ENCODE measurements at places on chromosomes 5 and 9. TPM values are rescaled to one million over a fixed set of nuclear protein-coding genes. Genes with fewer than 3 reads are reported as not detected.

Gene KCNV2
- polyA plus RNA-seq, result 0.11 TPM

Gene FREM1
- not detected for polyA plus RNA-seq

Gene CD274
- polyA plus RNA-seq, result 15.6 TPM

Gene C5orf58
- 0.13 TPM for polyA plus RNA-seq

DNA sequence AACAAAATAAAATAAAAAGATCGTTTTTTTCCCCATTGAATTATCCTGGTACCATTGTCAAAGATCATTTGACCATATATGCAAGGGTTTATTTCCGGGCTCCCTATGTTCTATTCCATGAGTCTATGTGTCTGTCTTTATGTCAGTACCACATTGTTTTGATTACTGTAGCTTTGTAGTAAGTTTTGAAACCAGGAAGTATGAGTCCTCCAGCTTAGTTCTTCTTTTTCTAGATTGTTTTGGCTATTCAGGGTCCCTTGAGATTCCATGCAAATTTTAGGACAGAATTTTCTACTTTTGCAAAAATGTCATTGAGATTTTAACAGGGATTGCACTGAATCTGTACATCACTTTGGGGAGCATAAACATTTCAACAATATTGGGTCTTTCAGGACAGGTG, 18.7 kb upstream of the EEIG1 start:
- no peak for DNase-seq

GRCh38 chr9:115733318-115734110, 420.1 kb upstream of the PAPPA start:
- DNase-seq, result no peak

DNA sequence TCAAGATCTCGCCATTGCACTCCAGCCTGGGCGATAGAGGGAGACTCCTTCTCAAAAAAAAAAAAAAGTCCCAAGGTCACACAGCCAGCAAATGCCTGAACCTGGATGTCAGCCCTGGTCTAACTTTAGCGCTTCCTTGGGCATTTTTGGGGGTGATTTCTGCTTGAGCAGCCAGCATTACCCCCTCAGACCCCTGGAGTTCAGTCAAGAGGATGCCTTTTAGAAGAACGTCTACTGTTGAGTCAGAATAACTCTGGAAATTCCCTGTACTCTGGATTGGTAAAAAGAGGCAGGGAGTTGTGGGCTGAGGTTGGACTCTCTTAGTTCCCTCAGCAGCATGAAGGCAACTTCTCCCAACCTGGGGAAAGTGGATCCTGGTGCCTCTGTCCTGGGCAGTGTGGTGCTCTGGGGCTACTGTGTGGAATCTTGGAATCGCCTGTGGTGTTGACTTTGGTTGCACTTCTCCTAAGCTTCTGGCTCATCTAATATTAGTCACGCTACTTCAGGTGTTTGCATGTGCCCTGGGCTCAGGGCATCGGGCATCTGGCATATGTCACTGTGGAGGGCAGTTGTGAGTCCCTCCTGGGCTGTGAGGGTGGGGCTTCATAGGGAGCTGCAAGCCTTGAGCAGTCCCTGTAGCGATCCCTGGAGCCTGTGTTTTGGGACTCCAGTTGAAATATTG, 32.2 kb downstream of the STXBP1 start:
- DNase-seq, result no peak

- no peak for DNase-seq
Measured at GRCh38 chr5:11809407-11809806, 94.8 kb downstream of the CTNND2 start.

- DNase-seq, result no peak
Measured at GRCh38 chr5:78753093-78753531, 104.5 kb upstream of the LHFPL2 start.

GRCh38 chr9:93392974-93393373, 58.5 kb upstream of the FAM120A start:
- no peak for DNase-seq

- no peak for DNase-seq
Measured at GRCh38 chr9:131658377-131659129, 81.3 kb downstream of the RAPGEF1 start.

DNA sequence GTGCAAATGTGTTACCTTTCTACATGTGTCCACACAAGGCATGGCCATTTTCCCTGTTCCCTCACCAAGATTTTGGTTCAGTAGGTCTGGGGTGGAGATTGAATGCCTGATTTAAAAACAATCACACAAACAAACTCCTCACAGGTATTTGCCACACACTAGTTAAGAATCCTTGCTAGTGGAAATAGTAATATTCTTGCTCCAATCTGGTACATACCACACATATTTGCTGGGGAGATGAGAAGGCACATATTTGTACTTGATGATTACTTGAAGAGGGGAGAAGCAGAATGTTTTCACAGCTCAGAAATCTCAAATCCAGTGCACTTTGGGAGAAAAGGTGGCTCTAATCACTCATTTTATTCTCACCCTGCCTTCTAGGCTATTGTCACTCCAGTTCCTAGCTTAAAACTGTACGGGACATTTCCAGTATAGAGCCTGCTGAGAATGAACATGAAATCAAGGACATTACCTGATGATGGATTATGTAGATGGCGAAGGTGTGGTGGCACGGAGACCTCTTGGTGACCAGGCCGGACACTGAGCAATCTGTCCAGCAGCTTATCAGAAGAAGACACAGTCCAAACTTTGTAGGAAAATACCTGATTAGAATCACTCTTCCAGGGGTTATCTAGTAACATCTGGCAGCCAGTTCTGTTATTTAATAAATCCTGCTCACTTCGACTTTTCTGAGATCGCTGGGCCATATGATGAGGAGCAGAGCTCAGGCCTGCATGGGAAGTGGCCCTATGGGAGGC, 116.1 kb upstream of the IL6ST start:
- no peak for DNase-seq

DNA sequence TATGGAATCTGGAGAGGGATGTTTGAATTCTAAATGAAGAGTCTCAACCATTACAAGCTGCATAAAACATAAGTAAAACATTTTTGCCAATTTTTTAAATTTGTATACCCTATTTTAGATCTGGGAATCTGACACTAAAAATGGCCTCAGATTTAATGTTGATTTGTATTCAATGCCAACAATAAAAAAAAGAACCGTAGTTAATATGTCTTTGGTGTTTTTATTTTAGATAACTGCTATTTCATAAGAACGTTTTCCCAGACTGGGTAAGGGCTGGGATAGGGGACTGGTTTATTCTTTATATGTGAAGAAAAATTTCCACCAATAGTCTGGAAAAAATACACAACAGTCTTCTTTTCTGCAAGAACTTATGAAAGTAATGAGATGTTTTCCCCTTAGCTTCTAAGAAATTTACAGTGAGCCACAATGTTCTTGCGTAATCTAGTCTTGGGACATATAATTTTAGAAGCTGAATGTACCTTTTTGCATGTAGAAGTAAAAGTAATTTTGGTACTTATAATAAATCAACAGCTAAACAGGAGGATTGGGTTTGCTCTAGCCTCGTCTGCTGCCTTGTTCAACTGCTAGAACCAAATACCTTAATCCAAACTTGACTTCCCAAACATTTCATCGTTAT, 244.6 kb upstream of the EFNA5 start:
- no peak for DNase-seq

GRCh38 chr9:126842977-126843799, 17.3 kb upstream of the ZBTB34 start:
- DNase-seq, result no peak
